Stimulated activated CD4-positive, alpha-beta T cell treated with anti-CD3 and anti-CD28 coated beads, Interleukin-1b, Interleukin-23, amount 100 ng/mL, for 1 hour (primary cell): ENCODE measurements at places on chromosomes 5 and 9.

DNA sequence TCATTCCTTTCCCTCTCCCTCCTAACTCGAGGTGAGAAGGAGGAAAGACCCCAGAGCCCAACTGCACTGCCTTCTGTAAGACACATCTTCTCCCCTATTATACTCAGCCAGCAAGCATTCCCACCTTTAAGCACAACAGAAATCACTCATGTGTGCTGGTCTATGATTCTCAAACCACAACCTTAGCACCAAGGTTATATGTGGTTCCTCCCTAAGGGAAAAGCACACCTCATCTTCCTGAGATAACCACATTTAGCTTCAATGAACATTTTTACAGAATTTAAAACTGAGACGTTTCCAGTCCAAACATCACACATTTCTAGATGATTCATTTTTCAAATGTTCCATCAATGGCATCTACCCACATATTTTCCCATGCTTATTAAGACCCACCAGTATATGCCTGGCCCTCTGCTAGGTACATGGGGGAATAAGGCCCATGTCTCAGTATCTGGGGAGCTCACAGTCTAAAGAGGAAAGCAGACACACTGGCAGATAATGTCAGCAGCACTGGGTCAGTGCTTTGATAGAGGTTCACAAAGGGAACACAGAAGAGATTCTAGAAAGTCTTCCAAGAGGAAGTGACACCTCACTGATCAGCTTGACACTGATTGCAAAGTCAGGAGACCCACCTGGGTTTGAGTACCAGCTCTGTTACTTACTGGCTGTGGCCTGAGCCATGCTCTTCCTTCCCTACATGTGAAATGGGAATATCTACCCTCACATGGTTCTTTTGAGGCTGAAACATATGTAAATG lies 245.4 kb downstream of the DENND1A start:
- no peak for DNase-seq

- DNase-seq, result no peak
Measured at GRCh38 chr5:169169783-169170182, 131.2 kb downstream of the SLIT3 start.

GRCh38 chr5:97534166-97534565 lies 351.1 kb upstream of the RIOK2 start:
- no peak for DNase-seq

GRCh38 chr9:91500509-91501014 lies 76.9 kb upstream of the NFIL3 start:
- DNase-seq, result no peak

DNA sequence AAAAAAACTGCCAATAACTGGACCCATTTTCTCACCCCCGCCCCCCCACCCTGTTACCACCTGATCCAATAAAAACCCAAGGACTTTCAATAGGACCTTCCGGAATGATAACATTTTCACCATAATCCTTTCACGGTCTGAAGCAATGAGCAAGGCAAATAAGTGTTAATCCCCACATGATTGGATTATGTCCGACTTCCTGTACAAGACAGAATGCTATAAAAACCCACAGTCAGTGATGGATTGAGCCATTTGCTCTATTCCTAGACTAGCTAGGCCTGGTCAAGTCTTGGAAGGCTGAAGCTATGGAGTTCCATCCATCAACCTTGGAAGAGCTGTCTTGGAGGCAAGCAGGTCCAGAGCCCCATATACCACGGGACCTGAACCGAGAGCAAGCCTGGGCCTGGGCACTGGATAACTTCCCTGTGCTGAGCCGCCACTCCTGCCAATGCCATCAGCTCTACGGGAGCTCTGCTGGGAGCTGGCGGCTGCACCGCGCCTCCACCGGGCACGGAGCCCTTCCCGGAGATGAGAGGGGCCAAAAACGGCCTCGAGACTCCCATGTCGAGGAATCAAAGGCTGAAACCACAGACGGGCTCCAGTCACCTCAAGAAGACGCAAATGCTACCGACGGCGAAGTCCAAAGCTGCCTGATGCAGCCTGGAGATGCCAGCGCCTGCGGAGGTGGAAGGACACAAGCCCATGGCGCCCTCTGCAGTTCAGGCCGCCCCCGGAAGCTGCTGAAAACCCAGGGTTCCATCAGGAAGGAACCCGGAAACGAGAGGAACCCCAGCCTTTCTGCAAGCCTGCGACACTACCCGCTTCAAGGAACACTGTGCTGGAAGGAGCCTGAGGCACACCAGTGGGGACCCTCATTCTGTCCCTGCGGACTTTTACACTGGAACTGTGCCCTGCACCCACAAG lies 69.2 kb downstream of the ANXA2R start:
- no peak for DNase-seq

DNA sequence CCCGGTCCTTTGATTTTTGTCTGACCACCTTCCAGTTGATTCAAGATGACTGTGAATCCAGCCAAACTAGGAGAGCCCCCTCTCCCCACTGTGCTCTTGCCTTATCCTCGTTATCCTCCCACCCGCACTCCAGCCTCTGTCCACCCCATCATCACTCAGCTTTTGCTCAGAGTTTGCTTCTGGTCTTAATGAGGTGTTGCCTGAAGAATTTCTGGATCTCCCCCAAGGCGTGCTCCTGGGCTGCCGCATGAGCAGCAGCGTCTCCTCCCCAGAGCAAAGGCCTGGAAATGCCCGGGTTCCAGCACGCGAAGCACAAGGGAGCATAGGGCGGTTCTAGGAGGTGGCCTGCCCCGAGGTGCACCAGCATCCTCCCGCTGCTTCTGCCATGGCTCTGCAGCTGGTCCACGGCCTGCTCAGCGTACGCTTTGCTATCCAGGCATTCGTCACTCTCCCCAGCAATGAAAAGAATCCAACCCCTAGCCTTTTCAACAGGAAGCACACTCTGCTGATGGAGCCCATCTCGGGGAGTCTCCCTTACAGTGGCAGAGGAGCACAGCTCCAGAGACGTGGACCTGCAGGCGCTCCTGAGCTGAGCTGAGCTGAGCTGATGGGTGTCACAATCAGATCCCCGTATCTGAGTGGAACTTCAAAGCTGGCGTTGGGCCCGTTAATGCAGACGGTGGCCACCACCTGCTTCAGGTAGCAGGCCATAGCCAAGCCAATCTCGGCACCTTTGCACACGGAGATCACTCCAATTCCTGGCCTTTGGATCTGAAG lies 50.7 kb downstream of the BAAT start:
- no peak for DNase-seq

DNA sequence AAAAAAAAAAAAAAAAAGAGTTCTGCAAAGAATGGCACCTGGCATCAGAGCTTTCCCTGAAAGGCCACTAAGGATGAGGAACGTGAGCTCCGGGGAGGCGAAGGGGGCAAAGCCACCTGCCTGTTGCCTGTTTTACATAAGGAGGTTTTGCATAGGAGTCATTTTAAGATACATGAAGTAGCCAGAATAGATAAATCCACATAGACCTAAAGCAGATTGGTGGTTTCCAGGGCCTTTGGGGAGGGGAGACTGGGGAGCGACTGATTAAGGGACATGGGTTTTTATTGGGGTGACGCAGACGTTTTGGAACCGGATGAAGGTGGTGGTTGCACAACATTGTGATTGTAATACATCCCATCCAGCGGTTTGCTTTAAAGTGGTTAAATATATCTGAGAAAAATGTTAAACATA lies 7.1 kb downstream of the NEK6 start:
- no peak for DNase-seq

GRCh38 chr5:4646715-4647375 lies 493.3 kb upstream of the ADAMTS16 start:
- DNase-seq, result no peak

DNA sequence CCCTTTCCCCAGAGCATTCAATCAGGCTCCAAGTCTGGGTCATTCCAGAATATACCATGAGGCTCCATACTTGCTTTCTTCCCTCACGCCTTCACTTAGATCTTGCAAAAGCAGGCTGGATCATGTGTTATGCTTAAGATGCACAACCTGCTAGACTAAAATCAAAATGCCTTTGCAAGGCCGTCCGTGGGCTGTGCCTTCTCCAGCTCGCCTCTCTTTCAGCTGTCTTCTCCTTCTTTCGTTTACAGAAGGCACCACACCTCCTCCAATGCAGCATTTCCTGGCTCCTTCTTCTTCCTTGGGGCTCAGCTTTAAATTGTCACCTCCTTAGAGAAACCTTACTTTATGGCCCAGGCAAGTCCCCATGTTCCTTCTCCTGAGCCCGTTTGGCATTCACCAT lies 150.6 kb downstream of the ADCY2 start:
- DNase-seq, result no peak

- DNase-seq, result no peak
Measured at GRCh38 chr5:177134697-177135225, 1.2 kb downstream of the NSD1 start.

- DNase-seq, result no peak
Measured at GRCh38 chr5:36654564-36654963, 48.2 kb downstream of the SLC1A3 start.

DNA sequence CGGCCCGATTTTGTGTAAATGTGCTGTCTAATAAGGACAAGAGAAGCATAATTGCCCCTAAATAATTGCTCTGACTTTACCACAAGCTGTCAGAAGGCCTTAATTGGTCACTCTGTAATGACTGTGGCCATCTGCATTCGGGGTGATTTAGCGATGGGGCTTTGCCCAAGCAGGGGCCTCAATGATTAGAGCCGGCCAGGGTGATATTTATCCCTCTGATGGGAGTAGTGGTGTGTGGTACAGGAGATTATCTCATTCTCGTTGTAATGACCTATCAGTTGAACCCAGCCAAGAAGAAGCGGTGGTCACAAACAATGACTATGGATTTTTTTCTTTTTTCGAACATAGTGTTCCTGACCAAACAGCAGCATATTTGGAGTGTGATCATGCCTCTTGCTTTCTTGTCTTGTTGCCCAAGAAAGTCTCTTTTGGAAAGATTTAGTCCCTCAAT lies 72.0 kb upstream of the SAP30L start:
- DNase-seq, result no peak

DNA sequence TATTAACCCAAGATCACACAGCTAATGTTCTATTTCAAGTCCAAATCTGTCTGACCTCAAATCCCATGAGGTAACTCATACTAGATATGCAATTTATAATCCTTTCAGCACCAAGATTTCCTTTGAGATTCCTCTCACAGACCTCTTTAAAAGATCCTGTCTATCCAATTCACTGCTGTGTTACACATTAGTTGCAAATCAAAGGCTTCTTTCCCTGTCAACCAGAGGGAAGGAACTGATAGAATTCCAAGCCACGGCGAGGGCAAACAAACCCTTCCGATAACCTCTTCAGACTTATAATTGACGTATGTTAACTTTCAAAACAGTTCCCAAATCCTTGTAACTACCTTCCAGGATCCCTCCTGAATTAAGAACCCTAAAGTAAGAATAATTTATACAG lies 168.9 kb downstream of the DRD1 start:
- no peak for DNase-seq

DNA sequence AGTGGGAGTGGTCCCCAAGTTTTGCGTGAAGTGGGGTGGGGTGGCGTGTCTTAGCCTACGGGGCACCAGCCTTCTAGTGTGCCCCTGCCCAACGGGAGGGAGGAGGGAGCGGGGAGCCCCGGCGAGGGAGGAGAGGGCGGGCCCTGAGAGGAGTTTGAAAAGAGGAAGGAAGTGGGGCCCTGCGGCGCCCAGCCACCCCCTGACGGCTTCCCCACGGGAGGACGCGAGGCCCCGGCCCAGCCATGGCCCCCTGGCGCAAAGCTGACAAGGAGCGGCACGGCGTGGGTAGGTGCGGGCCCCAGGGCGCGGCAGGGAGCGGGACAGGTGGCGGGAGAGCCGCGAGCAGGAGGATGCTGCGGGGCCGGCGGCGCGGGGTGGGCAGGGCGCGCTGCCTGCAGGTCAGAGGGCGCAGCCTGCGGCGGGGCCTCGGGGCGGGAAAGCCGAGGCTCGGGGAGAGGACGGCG lies at the start of gene DOCK2:
DOCK2 (plus strand) TSS at position 191 of the 464 bp plus-strand sequence; CDS start at position 243, 52 bp downstream.
- DNase-seq, result no peak

GRCh38 chr5:17620627-17621026 lies 10.4 kb downstream of the TAF11L12 start:
- no peak for DNase-seq

DNA sequence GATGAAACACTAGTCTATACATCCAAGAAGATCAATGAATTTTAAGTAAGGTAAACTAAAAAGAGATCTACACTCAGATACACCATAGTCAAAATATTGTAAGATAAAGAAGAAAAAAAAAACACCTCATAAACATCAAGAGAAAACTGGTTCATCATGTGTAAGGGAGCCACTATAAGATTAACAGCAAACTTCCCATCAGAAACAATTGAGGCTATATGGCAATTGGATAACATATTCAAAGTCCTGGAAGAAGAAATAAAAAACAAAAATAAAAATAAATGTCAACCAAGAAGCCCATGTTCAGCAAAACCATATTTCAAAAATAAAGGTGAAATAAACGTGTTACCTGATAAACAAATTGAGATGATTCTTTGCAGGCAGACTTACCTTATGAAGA lies 3.6 kb downstream of the OR13C8 start:
- no peak for DNase-seq

GRCh38 chr5:76546497-76547102 lies 76.6 kb downstream of the F2RL2 start:
- no peak for DNase-seq

- DNase-seq, result no peak
Measured at GRCh38 chr5:121429761-121430160, 421.9 kb upstream of the FTMT start.

GRCh38 chr5:109496112-109496511 lies 86.3 kb upstream of the PJA2 start:
- no peak for DNase-seq

DNA sequence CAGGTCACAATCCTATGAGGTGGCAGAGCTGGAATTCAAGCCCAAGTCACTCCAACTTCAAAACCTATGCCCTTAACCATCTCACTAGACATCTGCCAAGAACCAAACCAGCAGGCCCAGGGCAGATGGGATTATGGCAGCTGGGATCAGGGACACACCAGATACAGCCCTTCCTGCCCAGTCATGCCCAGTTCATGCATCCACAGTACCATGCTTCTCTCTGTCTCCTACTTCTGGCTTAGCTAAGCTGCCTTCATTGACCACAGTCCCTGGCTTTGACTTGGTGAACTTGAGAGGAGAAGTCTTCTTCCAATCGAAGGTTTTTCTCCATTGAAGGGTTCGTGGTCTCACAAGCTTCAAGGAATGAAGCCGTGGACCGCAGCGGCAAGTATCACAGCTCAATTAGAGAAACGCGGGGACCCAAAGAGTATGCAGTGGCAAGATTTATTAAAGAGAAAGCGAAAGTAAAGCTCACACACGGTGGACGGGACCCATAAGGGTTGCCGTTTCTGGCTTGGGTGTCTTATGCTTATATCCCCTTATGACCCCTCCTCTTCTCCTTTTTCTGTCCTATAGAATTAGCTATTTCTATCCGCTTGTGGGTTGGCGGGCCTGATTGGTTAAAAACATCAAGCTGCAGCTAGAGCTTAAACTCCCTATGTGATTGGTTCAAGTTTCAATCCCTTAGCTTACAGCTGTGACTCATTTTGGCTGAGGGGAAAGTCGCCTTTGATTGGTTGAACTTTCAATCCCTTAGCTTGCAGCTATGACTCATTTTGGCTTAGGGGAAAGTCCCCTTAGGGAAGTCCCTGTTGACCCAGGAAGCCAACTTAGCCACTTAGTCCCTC lies 101.2 kb downstream of the TRIM36 start:
- no peak for DNase-seq

GRCh38 chr9:137971477-137972138 lies 94.0 kb downstream of the CACNA1B start:
- DNase-seq, result no peak
